Pulmonary artery endothelial cell (primary cell): ENCODE measurements at places on chromosomes 12 and 14. TPM values are rescaled to one million over a fixed set of nuclear protein-coding genes. Genes with fewer than 3 reads are reported as not detected.

The PELI2 gene
- total RNA-seq, result 13.6 TPM in 2 replicates

The SYCP3 gene
- total RNA-seq, result under 0.01 and 0.18 TPM in 2 replicates

The VRTN gene
- not detected in 2 replicates for total RNA-seq

The FOXN4 gene
- total RNA-seq, result not detected in 2 replicates

The CD163 gene
- not detected in 2 replicates for total RNA-seq

The SLC7A7 gene
- 9.3 and 18.6 TPM in 2 replicates for total RNA-seq

The TPH2 gene
- total RNA-seq, result 0.14 TPM in 1 of 2 replicates, not detected in the other

The CCDC38 gene
- total RNA-seq, result not detected in 2 replicates

The PSMB11 gene
- total RNA-seq, result not detected in 2 replicates

GRCh38 chr12:116934908-116935705 lies 24.4 kb downstream of the FBXW8 start:
- no peak for DNase-seq

- no peak for DNase-seq
Measured at GRCh38 chr14:46051796-46052195, 599.8 kb downstream of the RPL10L start.

DNA sequence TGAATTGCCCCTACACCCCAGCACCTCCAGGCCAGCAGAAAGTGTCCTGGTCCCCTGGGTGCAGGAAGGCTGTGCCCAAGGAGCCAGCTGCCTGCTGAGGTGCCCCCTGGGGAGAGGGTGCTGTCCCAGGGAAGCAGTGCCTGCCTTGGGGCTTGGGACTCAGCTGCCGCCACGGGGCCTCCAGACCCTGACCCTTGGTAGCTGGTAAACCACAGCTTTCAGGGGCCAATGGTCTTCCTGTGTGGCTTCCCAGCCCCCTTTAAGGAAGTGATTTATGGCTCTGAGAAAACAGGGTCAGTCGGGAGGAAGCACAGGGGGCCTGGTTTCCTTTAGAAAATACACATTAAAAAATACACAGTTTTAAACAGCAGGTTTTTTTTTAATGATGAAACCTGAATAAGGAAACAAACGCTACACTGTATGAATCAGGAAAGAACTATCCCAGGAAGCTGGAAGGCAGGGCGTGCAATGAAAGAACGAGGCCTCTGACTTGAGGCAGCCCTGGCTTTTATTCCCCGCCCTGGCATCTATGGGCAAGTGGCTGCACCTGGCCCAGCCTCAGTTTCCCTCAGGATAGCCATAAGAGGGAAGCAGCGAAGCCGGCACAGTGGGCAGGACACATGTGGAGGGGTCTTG lies 40.6 kb upstream of the EML1 start:
- DNase-seq, result peak; percentile 44

DNA sequence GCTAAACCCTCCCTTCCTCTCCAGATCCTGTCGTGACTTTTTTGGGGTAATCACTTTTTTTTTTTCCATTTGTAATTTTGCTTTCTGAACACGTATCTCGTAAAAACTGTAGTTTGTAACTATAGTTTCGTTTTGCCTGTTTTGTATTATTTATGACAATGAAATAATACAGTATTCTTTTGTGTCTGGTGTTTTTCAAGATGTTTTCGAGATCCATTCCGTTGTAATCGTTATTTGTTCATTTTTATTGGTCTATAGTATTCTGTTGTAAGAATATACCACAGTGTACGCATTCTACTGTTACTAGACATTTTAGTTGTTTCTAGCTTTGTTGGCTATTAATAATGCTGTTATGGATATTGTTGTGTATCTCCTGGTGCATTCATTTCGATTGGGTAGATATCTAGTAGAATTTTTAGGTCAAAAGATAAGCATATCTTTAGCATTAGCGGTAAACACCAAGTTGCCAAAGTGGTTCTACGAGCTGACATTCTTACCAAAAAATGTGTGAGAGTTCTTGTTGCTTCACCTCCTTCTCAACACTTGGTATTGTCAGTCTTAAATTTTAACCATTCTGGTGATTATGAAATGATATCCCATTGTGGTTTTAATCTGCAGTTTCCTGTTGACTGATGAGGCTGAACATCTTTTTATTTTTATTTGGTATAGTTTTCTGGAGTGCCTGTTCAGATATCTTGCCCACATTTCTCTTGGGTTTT lies 92.3 kb upstream of the EVL start:
- DNase-seq, result no peak

GRCh38 chr12:11727133-11727664 lies 77.7 kb downstream of the ETV6 start:
- DNase-seq, result no peak

DNA sequence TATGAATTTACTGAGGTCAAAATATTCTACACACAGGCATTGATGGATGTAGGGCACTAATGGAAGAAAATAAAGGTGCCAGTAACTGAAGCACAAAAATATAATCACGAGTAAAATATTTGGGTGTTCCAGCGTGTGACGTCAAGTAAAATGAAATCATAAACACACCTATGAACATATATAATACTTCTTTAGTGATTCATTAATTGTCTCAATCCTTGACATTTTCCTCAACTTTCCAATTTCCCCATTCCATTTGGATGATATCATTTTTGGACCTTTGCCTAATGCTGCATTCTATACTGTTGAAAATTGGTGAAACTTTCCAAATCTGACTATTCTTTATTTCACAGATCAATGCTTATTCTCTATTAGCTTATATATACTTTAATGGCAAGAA lies 649.3 kb downstream of the GALC start:
- no peak for DNase-seq

DNA sequence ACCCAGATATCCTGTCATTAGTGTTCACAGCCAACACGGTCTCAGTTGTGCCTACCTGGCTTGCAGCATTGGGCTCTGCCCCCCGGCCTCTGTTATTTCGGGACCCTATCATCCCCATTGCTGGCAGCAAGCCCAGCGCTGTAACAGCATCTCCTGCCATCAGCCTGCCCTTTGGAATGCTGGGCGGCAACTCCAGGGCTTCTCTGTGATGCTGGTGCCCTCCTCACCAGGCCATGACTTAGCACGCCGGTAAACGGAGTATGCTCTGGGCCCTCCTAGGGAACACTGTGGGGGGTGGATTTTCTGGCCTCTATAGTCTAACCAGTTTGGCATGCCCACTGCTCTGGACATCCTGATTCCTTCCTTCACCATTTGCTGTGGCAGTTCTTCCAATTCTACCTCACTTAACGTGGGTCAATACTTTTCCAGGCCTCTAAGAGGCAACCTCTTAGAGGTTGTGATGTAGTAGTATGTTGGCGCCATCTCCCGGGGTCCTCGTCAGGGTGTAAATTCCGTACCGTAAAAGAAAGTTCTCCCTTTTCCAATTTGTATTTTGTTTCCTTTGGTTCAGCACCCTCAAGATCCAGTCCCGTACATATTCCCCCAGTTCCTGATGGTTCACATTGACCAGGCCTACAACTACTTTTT lies 80.0 kb downstream of the SINHCAF start:
- DNase-seq, result no peak

GRCh38 chr12:49264466-49264872 lies 413 bp upstream of the TUBA1C start:
- DNase-seq, result no peak

DNA sequence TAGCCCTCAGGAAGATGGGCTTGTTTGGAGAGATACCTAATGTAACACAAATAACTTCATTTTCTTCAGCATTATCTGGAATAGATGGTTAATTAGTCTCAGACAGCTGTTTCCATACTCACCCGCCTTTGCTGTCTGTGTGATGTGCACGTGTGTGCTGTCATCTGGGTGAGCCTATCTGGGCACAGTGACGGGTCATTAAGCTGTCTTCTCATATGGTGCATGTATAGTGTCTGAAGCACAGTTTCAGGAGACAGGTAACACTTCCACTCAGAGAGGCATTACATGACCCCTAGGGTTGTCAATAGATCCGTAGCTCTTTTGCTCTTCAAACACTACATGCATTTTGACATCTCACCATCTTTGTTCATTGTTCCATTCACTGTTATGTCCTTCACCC lies 493.3 kb downstream of the APAF1 start:
- no peak for DNase-seq

DNA sequence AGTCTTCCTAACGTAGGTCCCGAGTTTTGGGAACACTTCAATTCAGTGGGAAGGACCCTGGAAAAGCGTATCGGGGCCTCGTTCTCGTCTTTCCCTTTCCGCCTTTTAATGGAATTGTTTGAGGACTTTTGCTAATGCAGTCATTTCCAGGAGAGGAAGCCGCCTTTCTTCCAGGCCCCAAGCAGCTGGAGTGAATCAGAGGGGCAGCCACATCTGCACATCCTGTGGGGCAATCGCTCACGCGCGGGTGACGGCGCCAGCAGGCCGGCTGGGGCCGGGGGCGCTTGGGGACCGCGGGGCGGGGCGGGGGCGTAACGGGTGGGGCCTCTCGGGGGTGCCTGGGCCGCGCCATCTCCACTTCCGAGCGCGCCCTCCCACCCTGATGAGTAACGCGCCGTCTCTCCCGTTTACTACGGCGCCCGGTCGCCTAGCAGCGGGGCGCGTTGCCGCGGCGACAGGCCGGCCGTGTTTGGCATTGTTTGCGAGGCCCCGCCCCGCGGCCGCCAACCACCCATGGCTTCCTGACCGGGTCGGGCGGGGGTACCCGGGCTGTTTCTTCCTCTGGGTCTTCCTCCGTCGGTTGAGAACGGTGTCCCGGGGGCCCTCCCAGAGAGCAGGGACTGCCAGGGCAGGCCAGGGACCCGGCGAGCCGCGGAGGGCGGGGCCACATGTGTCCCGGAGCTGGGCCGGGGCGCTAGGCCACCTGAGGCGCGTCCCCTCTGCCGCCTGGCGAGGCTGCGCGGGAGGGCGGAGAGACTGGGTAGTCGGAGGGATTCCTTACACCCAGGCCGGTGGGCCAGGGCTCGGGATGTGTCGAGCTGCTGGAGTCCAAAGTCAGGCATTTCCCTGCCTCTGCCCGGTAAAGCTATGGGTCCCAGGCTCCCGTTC lies 2.3 kb downstream of the GSG1 start:
- DNase-seq, result peak; percentile 90

DNA sequence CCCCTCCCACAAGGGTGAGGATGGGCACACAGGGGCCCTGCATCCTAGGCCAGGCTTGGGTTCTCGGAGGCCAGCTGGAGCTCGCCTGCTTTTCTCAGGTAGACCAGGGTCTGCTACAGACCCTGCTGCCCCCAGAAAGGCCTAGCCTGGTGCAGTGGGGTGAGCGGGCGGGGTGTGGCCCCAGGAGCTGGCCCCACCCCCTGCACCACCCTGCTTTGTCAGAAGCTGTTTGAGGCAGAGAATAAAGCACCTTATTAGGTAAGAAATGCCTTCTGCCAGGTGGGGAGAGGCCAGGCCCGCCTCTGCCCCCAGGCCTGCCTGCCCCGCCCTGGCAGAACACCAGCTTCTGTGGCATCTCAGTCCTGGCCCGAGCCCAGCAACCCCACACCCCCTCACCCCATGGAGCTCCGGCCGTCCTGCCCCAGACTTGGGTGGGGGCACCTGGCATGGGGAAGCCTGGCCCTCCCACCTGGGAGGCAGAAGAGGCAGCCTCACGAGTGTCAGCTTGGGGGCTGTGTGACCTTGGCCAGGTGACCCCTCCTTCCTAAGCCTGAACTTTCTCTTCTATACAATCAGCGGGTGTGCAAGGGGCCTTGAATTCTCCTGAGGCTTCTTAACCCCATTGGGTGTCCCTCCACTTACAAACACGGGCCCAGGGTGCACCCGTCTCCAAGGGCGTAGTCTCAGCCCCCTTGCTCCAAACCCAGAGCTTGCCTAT lies 43.2 kb downstream of the KRT80 start:
- no peak for DNase-seq

- no peak for DNase-seq
Measured at GRCh38 chr14:63996016-63996415, 143.2 kb downstream of the SYNE2 start.

GRCh38 chr14:68819260-68819691 lies 26.4 kb upstream of the ZFP36L1 start:
- no peak for DNase-seq

GRCh38 chr12:109949089-109949488 lies 47.1 kb downstream of the GIT2 start:
- no peak for DNase-seq
